ENCODE measurements at places on chromosomes 6 and 20. TPM values are rescaled to one million over a fixed set of nuclear protein-coding genes. Genes with fewer than 3 reads are reported as not detected.

The NHLRC1 gene
- total RNA-seq, result 0.54 TPM

The RNF39 gene
- total RNA-seq, result 0.49 TPM

The SLC24A3 gene
- 4.5 TPM for total RNA-seq

The NKAIN2 gene
- 3.2 TPM for total RNA-seq

The BFSP1 gene
- total RNA-seq, result 5.1 TPM

The GUCA1A gene
- total RNA-seq, result not detected

The PRDM13 gene
- total RNA-seq, result not detected

The LAMA4 gene
- total RNA-seq, result 240 TPM

GRCh38 chr6:16928387-16928786 is 167.1 kb upstream of the ATXN1 start:
- ATAC-seq, result no peak

- no peak for ATAC-seq
Observed at GRCh38 chr6:118813775-118814174, 80.2 kb upstream of the ASF1A start.

- ATAC-seq, result peak; percentile 89
Observed at GRCh38 chr20:62876902-62877816, 15.5 kb upstream of the TCFL5 start.

DNA sequence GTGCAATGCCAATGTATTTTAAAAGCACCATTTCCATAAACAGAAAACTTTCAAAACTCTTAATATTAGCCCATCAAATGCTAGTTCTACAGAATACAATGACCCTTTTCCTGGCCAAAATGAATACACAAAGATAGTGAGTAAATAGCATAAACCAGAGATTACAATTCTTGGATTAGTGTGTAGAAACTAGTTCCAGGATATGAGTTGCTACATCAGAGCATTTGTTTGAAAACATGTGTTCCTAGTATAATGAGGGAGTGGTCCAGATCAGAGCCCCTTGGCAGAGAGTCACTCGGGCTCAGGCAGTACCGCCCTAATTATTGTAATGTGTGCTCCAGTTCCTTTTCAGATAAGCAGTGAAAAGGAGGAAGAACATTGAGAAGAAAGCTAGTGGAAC is 63.7 kb upstream of the COL21A1 start:
- peak; percentile 50 for ATAC-seq

- no peak for ATAC-seq
Observed at GRCh38 chr6:106048336-106048735, 37.8 kb upstream of the PRDM1 start.

GRCh38 chr6:152380993-152381898 is 255.9 kb downstream of the SYNE1 start:
- peak; percentile 92 for ATAC-seq

DNA sequence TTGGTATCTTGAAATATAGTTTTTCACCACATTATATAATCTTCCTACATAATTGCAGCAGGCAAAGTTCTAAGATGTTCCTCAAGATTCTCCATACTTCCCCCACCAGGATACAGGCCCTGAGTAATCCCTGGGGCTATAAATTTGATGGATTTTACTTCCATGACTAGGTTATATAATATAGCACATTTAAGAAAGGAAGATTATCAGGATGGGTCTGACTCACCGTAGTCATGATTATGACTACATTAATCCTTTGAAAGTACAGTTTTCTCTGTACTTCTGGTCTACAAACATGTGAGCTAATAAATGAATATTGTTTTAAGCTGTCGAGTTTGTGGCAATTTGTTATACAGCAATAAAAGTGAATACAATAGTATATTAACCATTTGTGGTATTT is 122.5 kb downstream of the MACROD2 start:
- ATAC-seq, result no peak

- ATAC-seq, result no peak
Observed at GRCh38 chr6:15515660-15516375, 147.0 kb downstream of the DTNBP1 start.

DNA sequence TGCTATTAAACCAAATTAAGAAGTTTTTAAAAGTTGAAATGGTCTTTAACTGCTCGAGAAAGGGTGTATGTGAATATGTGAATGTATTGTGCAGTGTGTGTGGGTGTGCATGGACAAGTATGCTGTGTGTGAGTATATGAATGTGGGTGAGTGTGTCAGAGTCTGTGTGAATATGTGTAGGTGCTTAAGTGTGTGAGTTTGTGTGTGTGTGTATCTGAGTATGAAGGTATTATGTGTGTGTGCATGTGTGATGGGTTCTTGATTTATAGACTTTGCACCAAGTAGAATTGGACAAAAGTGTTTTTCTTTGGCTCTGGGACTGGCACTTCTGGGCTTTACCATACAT is 21.6 kb downstream of the EYA2 start:
- ATAC-seq, result no peak

DNA sequence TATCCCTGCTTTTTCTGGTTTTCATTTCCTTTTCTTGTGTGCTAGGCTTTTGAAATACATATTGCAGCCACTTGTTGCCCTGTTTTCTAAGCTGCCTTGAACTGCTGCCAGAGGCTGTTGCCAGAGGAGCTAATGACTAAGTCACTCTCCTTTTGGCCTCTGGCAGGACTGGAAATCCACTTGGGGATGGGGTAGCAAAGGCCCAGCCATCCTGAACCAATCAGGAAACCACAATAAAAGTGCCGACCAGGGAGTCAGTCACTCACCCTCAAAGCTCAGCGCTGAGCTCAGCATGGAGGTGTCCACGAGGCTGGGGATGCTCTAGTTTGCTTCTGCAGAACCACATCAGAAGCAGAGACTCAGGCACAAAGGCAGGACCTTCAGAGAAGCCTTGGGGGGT is 813.0 kb downstream of the DHX35 start:
- no peak for ATAC-seq
